ENCODE measurements at places on chromosomes 4 and X.
A peak's percentile ranks its signal among the peaks of the same experiment; 100 is the strongest.

- DNase-seq: peak; percentile 37
These were observed 32.8 kb downstream of the CLDN2 start for GRCh38 chrX:106952988-106953387.

DNA sequence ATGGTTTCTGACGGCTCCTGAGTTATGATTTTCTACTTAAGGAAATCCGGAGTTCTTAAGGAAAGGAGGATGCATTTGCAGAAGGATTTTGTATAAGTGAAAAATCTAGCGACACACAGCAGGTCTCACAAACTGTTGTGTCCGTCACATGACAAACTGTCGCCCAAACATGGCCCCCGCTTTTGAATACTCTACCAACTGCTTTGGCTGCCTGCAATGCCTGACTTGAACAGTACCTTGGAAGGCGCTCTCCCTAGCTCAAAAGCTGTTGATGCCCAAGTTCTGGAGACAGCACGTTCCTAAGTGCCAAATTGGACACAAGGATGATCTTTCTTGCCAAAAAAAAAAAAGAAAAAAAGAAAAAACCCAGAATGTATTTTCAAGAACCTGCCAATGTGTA is 103.2 kb downstream of the ENPP6 start:
- no peak for DNase-seq

GRCh38 chr4:72900952-72901351 is 168.6 kb downstream of the COX18 start:
- no peak for DNase-seq

DNA sequence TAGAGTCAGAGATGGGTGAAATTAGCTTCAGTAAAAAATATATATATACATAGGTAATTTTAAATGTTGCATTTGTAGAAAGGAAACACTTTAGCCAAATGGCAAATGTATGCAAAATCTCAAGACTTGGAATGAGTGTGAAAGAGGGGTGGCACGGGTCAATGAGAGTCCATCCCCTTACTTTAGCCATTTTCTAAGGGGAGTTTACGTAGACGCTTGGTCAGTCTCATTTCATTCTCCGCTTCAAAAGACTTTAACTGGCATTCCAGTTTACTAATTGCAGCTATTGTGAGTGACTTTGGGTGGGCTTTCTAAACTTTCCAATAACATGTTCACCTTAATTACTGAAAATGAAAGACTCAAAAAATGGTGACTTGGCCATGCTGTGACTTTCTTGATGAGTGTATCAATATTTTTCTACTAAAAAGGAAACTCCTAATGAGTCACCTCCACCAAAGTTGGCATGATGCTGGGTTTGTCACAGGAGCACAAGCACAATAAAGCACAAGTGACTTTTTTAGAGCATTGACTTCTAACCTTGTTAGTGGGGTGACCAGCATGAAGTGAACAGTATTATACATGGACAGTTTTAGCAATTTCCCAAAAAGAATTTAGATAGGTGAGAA is 356.0 kb upstream of the RASGEF1B start:
- no peak for DNase-seq

GRCh38 chr4:96916711-96917110 is 1076.8 kb downstream of the PDHA2 start:
- DNase-seq: no peak

DNA sequence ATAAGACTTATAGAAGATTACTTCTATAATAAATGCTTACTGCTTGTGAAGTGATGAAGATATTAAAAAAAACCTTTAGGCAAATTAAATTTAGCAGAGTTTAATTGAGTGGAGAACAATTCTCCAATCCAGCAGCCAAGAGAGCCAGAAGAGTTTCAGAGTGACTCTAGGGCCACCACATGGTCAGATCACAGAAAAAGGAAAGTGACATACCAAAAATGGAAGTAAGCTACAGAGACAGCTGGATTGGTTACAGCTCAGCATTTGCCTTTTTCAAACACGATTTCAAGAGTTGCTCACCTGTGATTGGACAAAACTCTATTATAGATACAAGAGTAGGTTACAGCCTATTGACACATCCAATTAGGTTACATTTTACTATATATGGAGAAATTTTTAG is 79.0 kb upstream of the TRAM1L1 start:
- DNase-seq: peak; percentile 31

DNA sequence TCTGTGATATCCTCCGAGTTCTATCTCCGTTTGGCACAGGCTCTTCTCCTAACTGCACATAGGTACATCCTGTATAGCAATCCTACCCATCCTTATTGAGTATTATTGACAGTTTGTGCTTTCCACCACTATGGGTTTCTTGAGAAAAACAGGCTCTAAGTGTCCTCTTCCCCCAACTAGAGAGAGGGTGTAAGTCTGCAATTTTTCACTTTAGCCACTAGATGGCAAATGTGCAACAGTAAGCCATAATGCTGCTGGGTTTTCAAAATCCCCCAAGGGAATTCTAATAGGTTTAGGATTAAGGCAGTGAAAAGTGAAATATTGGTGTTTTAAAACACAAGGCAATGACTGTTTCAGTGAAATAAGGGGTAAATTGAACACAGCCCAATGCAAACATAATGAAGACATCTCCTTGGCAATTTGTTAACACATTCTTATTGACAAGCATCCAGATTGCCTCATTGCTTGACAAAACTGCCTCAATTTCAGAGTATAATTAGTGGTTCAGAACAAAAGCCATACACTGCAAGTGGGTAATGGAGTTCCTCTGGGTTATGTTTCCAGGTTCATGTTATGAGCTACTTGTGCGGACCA is 239.0 kb upstream of the HTR2C start:
- peak; percentile 67 for DNase-seq

DNA sequence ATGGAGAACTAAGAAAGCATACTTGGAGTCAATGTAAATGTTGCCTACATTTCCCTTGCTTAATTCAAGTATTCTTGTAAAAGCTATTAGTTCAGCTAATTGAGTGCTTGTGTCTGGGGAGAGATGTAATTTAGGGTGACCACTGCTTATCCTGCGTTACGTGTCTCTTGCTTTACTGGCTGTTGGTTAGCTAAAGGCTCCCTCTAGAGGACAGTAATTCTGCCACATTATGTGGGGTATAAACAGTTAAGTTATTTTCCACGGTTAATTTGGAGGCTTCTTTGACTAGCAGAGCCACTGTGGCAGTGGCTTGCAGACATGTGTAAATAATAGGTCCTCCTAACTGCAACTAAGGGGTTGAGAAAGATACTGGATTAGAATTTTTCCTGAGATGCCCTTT is 25.3 kb upstream of the NAF1 start:
- DNase-seq: peak; percentile 44

DNA sequence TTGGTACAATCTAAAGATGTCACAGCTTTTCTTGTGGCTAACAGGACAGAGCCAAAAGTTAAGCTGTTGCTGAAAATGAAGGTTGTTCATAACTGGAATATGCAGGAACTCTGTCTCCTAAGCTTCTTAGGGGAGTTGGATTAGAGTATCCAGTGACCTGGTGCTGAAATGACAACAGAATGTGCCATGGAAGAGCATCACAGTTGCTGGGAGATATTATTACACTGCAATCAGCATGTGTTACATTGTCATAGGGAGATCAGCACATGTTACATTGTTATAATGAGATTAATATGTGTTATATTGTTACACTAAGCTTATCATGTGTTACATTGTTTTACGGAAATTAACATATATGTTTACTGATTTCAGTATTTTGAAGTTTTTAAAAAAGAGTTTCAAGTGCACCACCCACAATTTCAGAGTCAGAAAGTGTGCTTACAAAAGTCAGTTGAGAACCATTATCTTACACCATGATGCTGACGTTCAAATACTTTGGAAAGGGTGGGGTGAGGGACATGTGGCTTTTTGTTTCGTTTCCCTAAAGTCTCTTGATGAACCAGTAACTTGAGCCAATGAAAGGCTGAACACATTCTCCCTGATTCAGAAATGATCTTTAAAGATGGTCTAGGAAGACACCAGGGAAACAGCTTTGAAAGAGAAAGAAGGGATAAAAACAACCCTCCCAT is 113.4 kb downstream of the DRD5 start:
- DNase-seq: no peak

DNA sequence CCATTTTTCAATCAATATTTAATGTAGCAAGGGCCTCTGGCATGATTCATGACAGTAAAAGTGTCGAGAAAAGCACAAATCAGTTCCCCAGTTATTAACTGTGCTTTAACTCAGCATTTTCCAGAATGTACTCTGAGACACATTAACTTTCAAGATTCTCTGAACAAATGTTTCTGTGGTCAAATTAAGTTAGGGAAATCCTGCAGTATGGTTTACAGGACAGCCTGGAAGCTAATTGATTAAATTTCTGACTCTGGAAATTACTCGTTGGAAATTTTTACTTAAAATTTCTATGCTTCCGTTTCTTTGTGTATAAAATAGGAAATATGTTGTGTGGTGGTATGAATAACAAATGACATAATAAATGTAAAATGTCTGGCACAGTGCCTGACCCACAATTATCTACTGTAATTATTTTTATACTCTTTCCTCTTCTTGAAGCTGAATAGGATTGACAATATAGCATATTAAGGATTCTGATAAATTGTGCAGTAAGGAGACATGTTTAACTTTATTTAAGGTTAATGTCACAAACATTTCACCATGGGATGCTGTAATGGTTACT is 33.7 kb downstream of the STK32B start:
- DNase-seq: no peak

GRCh38 chr4:139048026-139048425 is 32.4 kb downstream of the NOCT start:
- DNase-seq: no peak

- DNase-seq: no peak
These were observed 327.3 kb upstream of the ARX start for GRCh38 chrX:25343060-25343459.

DNA sequence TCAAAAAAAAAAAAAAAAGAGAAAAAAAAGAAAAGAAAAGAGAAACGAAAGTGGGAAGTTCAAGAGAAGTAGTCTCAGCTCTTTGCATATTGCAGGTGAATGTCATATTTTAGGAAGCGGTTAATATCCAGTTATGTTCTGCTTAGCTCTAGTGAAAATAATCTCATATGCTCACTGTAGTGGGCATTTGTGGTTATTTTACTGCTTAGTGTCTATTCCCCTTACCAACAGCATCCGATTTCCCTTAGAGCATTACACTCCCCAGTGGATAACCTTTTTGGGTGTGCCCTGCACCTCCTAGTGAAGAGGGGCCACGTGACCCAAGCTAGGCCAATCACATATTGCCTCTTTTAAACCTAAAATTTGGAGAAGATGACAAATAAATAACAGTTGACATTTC is 111.2 kb upstream of the ZNF827 start:
- DNase-seq: no peak

DNA sequence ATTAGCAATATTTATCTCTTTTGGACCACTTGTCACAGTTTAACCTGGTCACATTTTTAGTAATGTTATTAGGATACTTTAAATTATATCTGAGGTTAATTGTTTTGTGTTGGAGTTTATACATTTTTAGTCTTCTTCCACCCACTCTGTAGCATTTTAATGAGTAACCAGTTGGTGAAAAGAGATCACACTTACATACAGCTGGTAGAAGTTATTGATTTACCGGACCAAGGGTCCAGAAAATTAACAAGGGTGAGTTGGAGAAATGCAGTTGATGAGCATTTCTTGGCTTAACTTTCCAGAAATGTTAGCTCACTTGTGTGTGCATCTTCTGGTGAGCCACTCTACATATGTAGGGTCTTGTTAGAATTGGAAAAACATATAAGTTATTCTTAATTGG is 219.6 kb downstream of the GRXCR1 start:
- DNase-seq: no peak

DNA sequence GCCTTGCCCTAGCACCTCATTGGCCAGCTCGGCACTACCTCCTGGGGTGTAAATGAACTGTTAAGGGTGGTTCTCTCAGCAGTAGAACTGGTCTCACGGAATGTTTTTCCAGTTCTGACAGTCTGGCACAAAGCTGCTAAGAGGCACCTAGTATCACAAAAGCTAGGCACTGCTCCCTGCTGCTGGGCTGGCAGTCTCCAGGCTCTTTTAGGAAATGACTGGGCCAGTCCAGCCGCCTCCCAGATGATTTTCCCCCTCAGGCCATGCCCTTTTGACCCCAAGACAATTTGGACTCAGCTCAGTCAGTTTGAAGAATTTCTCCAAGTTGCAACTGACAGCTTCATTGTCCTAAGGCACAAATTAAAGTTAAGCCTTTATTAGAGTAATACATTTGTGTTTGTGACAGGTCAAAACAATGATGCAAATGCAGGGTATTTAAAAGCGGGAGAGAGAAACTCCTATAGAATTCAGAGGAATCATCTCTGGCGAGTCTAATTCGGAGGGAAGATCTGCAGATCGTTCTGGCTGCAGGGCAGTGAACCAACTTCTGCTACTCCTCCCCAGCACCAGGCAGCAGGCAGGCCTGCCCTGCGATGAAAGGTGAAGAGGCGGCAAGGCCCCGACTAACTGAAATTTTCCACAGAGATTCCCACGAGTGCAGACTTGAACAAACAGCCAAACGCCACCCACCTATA is 7.9 kb downstream of the FRMD7 start:
- DNase-seq: no peak

- DNase-seq: no peak
These were observed 2.9 kb upstream of the CCNG2 start for GRCh38 chr4:77154065-77154464.

DNA sequence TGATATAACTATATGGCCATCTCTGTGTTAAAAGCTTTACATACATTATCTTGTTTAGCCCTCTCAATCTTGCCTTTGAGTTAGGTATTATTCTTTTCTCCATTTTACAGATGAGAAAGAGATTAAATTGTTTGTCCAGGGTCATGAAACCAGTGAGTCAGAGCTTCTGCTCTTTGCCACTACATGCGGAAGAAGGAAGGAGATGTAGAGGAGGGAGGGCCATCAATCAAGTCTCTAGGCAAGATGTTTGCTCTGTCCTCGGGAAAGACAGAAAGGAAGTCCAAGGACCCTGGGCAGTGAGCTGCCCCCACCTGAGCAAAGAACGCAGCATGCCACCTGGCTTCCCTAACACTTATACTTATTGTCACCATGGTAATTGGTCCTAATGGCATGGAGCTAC is 133.7 kb upstream of the IL1RAPL2 start:
- no peak for DNase-seq

GRCh38 chr4:147160908-147161513 is 215.3 kb upstream of the TTC29 start:
- DNase-seq: peak; percentile 61

GRCh38 chrX:120015145-120016067 is 62.1 kb downstream of the RHOXF2B start:
- peak; percentile 54 for DNase-seq

DNA sequence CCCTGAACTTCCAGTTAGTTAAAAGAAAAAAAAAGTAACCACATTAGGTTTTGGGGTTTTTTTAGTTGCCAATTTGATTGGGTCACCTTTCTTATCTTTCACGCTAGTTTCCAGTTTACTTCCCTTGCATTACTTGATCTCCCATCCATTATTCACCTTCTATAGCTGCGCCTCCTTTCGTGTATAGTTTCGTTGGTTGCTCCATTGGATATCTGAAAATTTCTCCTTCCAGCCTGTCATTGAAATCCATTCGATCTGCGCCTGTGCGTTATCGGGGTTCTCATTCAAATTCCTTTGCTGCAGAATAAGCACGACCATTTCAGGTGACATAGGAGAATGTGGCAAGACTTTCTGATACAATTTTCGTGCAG is 764 bp downstream of the TRAPPC11 start:
- DNase-seq: no peak

Measured in KBM-7 (cell line).